ENCODE measurements at places on chromosomes 5 and 9. TPM values are rescaled to one million over a fixed set of nuclear protein-coding genes. Genes with fewer than 3 reads are reported as not detected.

GRCh38 chr5:109275919-109276318 is 133.9 kb downstream of the PJA2 start:
- H3K36me3 ChIP-seq, result no peaks in the 10 kb centered on the region
- no peak for DNase-seq
- no peaks in the 10 kb centered on the region for H3K4me1 ChIP-seq
- no peak overlapping the region for H3K4me3 ChIP-seq
- no peak overlapping the region for H3K27ac ChIP-seq

DNA sequence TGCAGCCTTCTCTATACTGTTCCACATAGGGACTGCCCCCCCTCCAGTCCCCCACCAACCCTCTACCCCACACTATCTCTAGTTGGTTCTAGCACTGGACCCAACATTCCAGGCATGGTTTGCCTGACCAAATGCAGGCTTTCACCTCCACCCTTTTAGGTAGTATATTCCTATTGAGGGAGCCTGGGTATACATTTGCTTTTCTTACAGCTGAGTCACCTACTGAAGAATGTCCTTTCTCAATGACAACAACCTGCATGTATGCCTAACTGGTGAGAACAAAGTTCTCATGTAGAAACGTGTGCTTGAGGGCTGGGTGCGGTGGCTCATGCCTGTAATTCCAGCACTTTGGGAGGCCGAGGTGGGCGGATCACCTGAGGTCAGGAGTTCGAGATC is 8.2 kb downstream of the TNIP1 start:
- no peaks in the 10 kb centered on the region for H3K27me3 ChIP-seq
- DNase-seq, result no peak
- H3K27ac ChIP-seq, result no peak overlapping the region
- H3K4me3 ChIP-seq, result no peak overlapping the region

- no peak for DNase-seq
- H3K4me3 ChIP-seq, result no peak overlapping the region
- no peaks in the 10 kb centered on the region for H3K27me3 ChIP-seq
- H3K4me1 ChIP-seq, result no peaks in the 10 kb centered on the region
Observed at GRCh38 chr5:34045023-34045422, 2.0 kb upstream of the C1QTNF3 start.

DNA sequence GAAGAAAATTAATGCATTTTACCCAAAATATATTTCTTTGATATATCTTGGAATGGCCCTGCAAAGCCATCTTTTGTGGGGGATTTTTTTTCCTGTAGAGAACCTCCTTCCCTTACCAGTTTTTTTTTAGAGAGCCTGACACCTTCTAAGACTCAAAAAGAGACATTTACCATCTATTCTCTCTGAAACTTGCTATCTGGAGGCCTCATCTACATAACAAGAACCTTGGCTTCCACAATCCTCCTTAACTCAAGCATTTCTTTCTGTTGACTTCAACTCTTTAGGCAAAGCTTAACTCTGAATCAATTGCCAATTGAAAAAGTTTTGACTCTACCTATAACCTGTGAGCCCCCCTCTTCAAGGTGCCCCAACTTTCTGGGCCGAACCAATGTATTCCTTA is 6.2 kb downstream of the SLC45A2 start:
- no peak overlapping the region for H3K27ac ChIP-seq
- no peak overlapping the region for H3K4me3 ChIP-seq
- no peaks in the 10 kb centered on the region for H3K4me1 ChIP-seq
- no peak for DNase-seq
- no peaks in the 10 kb centered on the region for H3K36me3 ChIP-seq

GRCh38 chr9:96498796-96499195 is 48.8 kb downstream of the HABP4 start:
- no peaks in the 10 kb centered on the region for H3K4me1 ChIP-seq
- no peaks in the 10 kb centered on the region for H3K27me3 ChIP-seq
- no peak overlapping the region for H3K27ac ChIP-seq
- no peak for DNase-seq

GRCh38 chr9:6410633-6411032 is 2.4 kb upstream of the UHRF2 start:
- H3K4me1 ChIP-seq, result peaks cover 13% of the 10 kb centered on the region
- no peak overlapping the region for H3K4me3 ChIP-seq
- H3K36me3 ChIP-seq, result no peaks in the 10 kb centered on the region

GRCh38 chr9:133718563-133719315 is 19.4 kb downstream of the SARDH start:
- no peak overlapping the region for H3K4me3 ChIP-seq
- DNase-seq, result no peak
- H3K4me1 ChIP-seq, result peaks cover 7% of the 10 kb centered on the region
- H3K36me3 ChIP-seq, result no peaks in the 10 kb centered on the region
- H3K27ac ChIP-seq, result no peak overlapping the region

SLC6A7 gene
- total RNA-seq, result not detected

TMEM215 gene
- not detected for total RNA-seq

SLC45A2 gene
- 0.40 TPM for total RNA-seq

MSX2 gene
- total RNA-seq, result not detected

Data from naive thymus-derived CD4-positive, alpha-beta T cell (primary cell).